ENCODE measurements at places on chromosomes 3 and 15.

DNA sequence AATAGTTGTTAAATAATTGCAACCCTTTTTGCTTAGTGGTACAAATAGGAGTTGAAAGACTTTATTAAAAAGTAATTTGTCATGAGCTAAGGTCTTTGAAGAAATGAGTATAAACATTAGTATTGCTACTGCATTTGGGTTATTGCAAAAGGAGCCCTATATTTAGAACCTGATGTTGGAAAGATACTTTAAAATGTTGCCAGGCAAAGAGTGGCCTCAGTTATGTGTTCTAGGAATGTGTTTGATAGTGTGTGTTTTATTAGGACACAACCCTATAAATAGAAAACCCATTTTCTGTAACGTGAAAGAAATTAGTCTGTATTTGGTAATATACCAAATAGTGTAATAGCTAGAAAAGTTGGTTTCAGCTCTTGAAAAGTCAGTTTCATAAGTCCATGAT lies 10.7 kb downstream of the VPS8 start:
- DNase-seq, result no peak

- DNase-seq, result no peak
Measured at GRCh38 chr3:29936054-29936453, 655.2 kb downstream of the RBMS3 start.

- DNase-seq, result no peak
Measured at GRCh38 chr15:70289191-70289955, 191.7 kb upstream of the TLE3 start.

DNA sequence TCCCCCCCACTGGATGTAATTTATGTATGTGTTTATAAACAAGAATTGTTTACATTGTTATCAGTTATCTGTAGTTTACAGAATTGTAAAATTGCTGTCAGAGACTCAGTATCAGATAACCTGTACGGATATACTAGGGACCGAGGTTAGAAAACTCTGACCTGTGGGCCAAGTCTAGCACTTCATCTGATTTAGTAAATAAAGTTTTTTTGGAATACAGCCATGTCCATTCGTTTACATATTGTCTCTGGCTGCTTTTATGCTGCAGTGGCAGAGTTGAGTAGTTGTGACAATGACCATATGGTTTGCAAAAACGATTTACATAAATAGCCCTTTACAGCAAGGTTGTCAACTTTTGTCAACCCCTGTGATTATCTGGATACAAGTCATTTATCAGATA lies 52.6 kb downstream of the LRRC28 start:
- DNase-seq, result no peak

DNA sequence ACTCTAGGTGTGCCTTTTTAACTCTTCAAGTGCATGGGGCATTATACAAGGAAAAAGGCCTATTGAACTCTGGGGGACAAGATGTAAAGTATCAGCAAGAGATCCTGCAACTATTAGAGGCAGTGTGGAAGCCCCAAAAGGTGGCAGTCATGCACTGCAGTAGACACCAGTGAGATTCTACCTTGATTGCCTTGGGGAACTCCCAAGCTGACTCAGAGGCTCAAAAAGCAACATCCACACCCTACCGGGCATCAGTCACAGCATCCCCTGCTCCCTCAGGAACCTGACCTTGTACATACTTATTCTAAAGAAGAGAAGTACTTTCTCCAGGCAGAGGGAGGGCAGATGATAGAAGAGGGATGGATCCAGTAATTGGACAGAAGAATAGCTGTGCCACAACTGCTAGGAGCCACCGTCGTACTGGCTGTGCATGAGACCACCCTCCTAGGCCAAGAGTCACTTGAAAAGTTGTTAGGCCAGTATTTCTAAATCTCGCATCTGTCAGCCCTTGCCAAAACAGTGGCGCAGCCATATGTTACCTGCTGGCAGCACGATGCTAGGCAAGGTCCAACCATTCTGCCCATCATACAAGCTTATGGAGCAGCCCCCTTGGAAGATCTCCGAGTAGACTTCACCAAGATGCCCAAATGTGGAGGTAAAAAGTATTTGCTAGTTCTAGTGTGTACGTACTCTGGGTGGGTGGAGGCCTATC lies 523.1 kb upstream of the FRG2C start:
- no peak for DNase-seq

DNA sequence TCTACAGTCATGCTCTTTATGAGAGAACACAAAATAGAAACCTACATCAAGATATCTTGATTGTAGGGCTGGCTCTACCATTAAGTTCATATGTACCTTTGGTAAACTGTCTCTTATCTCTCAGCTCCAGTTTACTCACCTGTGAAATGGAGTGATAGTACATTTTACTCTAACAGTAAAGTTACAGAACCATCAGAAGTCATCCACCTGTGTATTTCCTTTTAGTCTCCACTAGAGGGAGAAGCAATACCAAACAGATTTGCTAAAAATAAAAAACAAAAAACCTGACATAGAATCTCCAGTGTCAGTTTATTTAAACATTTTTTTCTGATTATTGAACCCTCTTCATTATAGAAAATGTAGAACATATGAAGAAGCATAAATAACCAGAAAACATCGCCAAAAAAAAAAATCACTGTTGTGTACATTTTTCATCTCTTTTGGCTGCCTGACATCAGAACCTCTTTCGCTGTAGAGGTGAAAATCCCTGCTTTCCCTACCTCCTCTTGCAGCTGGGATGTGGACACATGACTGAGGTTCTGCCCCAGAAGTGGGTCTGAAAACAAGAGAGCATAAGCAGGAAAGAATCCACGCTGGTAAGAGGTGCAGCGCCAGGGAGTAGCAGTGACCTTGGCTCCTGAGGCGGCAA lies 48.7 kb upstream of the WDR72 start:
- no peak for DNase-seq

GRCh38 chr3:169478566-169479313 lies 184.8 kb downstream of the MECOM start:
- DNase-seq, result no peak

DNA sequence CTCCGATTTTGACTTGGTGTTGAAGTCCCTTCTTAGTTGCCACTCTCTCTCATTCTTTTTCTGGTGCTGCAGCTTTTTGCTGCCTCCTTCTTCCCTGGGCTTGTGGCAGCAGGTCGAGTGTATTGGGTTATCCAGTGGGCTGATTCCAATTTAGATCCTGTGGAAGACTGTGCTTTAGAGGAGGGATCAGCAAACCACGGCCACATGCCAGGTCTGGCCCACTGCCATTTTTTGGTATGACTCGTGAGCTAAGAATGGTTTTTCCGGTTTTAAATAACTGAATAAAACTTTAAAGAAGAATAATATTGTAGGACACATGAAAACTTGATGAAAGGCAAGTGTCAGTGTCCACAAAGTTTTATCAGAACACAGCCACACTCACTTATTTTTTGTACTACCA lies 330.5 kb downstream of the ROBO2 start:
- DNase-seq, result no peak

GRCh38 chr15:35308802-35309201 lies 223.7 kb upstream of the NANOGP8 start:
- DNase-seq, result no peak

- DNase-seq, result no peak
Measured at GRCh38 chr15:25436707-25437106, 2.1 kb downstream of the UBE3A start.

GRCh38 chr3:136381051-136381450 lies 130.9 kb downstream of the PCCB start:
- DNase-seq, result no peak

DNA sequence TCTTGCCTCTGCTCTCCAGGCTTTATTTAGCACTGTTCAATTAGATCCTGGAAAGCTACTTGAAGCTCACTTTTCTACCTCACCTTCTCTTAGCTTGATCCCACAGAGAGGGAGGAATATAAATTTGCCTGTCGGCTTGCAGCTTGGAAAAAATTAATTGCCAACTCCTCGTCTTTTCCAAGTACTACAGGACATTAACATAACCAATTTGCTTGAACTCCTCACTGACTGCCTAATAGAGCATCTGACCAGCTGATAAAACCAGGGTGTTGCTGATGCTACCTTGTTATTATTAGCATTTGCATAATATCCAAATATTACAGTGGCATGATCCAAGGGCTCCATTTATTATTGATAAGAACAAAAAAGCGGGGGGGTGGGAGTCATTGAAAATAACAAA lies 561.8 kb downstream of the MCTP2 start:
- no peak for DNase-seq

- no peak for DNase-seq
Measured at GRCh38 chr15:74217907-74218885, 15.6 kb upstream of the STRA6 start.

DNA sequence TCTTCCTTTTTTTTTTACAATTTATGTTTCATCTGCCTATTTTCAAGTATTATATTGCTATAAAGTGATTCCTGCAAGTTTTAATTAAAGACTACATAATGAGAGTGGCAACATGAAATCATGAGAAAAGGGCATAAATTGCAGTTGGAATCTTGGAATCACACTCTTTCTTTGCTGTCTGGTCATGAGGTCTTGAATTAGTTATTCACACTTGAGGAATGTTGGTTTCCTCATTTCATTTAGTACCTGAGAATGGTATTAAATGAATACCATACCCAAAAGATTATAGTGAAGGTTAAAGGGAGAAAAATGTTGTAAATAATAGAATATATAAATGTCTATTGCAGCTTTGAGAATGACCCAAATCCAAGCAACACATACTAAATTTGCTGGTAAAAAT lies 25.8 kb upstream of the CNTN3 start:
- DNase-seq, result no peak

GRCh38 chr3:168061332-168061996 lies 34.3 kb downstream of the GOLIM4 start:
- DNase-seq, result no peak

DNA sequence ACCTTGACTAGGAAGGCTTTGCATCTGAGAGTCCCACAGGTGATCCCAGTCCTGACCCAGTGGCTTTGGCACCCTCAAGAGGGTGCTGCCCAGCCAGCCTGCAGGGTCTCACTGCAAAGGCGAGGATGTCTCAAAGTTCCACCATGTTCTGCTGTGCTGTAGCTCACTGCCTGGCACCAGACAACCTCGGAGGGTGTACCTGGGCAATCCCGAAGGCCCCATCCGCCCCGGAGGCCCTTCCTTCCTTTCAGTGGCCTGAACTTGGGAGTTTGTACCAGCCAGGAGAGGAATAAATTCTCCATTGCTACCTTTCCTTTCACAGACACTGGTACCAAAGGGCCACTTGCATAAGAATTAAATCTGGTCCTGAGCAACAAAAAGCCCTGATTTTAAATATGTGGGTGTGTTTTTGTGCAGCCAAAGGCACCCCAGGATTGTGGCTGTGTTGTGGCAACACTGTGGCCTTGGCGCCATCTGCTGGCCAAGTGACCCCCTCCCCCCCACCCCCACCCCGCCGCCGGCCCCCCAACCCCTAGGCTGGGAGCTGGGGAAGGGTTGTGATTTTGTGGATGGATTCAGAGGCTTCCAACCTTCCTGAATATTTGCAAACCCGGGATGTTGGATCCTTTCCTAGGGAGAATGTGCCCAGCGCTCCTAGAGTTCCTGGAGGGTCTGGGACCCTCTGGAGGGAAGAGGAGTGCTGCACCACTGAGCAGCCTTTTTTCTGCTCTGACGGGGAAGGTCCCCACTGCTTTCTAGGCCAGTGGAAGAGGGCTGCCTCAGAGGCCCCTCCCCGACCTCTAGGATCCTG lies 9.7 kb upstream of the PTPN23 start:
- DNase-seq, result peak; percentile 24

DNA sequence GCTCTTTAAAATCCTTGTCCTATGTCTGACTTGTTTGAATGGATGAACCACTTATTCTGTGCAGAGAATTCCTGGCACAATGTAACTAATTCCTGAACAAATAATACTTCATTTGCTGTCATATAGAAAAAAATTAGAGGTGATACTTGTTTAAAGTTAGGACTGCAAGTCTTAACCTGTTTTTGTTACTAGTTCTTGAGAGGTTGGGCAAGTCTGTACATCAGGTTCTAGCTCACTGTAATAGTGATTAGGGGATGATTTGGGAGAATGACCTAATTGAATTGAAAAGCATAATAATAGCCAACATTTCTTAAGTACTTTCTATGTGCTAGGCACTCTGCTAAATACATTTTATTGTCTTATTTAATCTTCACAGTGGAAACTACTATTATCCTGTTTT lies 49.3 kb downstream of the GMPS start:
- DNase-seq, result no peak

- DNase-seq, result no peak
Measured at GRCh38 chr3:27976933-27977332, 254.8 kb upstream of the EOMES start.

DNA sequence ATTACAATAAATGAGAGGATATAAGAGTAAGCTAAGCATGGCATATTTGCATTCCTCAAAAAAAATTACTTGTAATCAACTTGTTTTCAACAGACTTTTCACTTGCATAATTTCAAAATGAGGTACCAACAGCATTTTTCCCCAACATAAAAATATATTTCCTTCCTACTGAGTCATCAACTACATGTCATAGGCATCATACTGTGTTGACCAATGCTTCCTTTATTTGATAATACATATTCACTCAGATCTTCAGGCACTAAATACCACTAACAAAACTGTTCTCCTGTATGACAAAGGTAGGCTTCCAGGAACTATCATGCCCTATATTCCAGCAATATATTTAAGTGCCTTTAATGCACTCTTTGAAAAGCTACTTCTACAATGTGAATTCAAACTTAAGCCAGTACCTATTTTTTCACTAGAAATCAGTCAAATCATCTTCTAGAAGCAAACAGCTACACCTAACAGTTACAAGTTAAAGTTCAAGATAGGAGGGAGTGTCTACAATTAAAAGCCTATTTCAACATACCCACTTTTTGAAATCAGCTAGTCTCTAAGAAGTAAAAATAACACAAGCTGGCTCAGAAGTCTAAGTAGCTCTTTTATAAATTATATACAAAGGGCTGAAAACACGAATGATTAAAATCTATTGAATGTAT lies 11.3 kb downstream of the ADAM10 start:
- no peak for DNase-seq

DNA sequence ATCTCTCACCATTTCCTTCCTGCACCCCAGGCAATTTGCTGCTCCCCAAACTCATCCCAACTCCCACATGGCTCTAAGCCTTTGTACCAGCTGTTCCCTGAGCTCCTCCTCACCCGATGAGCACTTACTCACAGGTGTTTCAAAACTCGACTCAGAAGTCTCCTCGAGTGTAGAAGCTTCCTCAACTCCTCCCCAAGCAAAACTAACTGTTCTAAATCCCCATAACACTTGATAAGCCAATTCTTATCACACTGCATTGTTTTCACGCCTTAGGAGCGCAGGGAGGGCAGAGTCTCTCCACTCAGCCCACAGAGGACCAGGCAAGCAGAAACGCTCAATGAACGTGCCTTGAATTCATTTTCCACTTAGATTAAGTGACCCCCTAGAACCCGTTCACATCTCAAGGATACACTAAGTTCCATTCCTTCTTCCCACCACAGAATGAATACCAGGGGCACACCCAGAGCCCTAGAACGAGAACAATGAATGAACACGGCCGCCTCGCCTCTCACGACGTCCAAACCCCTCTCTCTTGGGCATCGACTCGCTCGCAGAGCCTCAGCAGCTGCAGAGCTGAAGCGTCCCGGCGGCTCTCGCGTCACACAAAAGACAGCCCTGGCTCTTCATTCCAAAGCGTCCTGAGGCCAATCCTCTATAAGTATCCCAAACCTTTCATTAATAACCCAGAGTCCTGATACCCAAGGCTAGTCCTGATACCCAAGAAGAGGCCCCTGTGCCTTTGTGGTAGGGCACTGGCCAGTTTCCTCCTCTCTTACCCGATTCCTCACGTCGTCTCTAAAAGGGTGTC lies 1.1 kb downstream of the RAF1 start:
- peak; percentile 89 for DNase-seq
